ENCODE measurements at places on chromosomes 13 and 19.

DNA sequence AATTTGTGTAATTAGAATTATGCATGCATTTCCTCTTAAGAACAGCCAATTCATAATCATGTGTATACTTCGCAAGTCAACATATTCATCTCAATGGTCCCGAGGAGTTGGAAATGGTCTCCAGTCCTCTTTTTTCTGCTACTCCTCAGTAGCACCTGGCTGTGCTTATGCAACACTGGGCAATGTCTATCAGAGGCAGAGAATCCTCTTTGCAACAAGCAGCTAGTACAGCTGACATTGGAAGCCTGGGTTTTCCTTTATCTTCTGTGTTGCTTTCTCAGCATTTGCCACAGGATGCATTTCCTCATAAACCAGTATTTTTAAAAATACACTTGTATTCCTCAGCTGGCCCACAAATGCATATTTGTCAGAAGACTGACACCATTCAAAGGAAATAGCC, 405.3 kb upstream of the GPC6 start:
- DNase-seq: no peak

GRCh38 chr19:44607049-44607448, 6.3 kb upstream of the IGSF23 start:
- DNase-seq: no peak

GRCh38 chr19:7605490-7606222, 10.0 kb downstream of the CAMSAP3 start:
- DNase-seq: no peak

GRCh38 chr13:73732350-73732749, 401.9 kb downstream of the KLF12 start:
- no peak for DNase-seq

Measured in stimulated activated naive CD8-positive, alpha-beta T cell treated with anti-CD3 and anti-CD28 coated beads, Interleukin-15, amount 100 ng/mL, for 72 hours (primary cell).